Esophagus squamous epithelium (tissue), 5 donors: ENCODE measurements at places on chromosomes 5 and 9.

- DNase-seq: no peak
Measured at GRCh38 chr5:136563489-136563888, 198.1 kb upstream of the TRPC7 start.

DNA sequence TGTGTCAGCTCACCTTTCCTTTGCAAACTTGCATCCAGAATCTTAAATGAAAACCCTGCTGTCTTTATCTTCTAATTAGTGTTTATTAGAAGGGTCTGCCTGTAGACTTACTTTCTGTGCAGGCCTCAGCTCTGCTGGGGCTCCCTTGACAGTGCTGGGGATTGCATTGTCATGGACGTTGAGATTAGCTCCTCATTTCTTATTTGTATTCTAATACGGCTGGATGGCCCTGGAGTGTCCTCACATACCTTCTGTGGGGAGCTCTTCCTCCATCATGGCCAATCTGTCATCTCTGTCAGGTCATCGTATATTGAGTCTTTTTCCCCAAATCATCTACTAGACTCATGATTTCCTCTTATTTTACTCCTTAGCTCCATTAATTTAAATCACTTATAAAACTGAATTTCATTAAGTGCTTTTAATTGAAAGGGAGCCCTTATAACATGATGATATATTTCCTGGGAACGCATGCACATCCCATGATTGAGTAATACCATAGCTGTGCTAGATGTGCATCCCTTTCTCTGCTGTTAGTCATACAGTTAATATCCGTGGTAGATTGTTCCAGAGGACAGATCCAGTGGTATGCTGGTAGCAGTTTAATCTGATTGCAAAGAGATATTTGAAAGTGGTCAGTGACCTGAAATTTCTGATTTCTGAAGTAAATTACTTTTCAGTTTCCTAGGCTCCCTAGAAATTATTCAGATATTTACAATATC is 61.6 kb downstream of the ICE1 start:
- no peak for DNase-seq

- DNase-seq: no peak
Measured at GRCh38 chr5:7910738-7911428, 41.9 kb downstream of the MTRR start.

DNA sequence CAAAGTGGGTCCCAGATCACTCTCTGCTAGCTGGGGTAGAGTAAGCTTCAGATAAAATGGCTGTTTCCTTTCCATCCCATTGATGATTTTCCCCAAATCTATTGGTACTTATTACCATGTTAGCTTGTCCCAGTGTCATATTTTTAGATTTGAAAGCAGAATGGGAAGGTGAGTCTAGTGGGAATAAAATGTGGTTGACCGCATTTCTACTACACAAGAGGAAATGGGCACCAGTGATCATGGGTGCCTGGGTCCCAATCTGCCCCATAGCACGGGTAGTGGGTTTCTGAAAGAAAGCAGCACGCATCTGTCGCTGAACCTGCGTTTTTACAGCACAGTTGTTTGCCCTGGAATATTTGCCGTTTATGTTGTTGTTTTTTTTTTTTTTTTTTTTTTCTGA is 20.1 kb downstream of the DAPK1 start:
- DNase-seq: no peak

GRCh38 chr5:144333336-144333920 is 162.8 kb downstream of the KCTD16 start:
- DNase-seq: no peak

DNA sequence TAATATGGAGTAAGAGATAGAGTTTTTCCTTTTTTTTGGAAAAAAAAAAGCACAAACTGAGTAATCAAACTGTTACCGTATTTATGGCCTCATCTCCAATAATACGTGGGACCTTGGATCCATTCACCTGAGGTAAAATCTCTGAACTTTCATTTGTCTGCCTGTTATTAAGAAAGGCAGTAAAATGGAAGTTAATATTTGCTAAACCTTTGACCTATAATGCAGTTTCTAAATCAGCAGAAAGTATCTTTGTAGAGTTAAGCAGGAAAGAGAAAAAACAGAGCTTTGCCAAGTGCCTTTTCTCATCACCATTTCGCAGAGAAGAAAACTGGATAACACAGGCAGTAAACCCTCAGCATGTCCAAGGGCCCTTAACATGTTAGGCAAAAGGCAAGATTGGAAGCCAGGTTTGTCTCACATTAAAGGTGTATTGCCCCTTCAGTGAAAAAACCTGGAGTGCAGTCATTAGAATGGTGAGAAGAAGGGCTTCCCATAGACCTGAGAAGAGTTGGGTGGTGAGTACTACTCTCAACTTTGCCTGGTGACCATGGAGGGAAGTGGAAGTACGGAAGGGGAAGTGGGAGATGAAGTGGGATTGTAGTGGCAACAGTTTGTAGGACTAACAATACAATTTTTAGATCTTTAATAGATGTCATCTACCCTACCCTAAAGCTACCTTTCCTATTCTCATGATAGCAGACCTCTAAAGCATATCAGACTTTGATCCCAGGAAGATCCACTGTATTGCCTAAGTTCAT is 65.4 kb upstream of the GRAMD2B start:
- no peak for DNase-seq

GRCh38 chr9:78865737-78866136 is 568.8 kb downstream of the PSAT1 start:
- no peak for DNase-seq

- no peak for DNase-seq
Measured at GRCh38 chr9:33785914-33786313, 9.4 kb upstream of the PRSS3 start.

DNA sequence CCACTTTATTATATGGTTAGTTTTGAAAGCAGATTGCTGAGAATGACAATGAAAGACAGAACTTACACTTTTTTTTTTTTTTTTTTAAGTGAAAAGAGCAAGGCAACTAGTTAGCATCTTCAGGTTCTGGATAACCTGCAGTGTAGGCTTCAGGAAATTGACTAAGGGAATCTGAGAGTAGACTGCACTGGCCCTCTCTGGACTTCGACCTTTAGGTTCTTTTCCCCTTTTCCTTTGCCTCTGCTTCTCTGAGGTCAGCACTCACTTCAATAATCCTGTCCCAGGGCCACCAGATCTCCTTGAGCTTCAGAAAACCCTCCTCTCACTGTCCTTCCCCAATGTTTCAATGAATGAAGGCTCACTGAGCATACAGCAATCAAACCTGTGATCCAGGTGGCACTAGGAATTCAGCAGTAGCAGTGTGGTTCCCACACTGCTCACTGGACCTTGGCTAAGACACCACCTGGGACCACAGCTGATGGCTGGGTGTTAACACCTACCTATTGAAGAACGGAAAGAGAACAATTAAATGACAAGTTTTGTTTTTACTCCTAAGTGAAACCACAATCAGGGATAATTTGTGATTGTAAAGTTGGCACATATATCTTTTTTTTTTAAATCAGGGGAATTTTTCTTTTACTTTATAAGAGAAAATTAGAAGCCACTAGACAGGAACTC is 85.8 kb upstream of the IL6ST start:
- DNase-seq: no peak

DNA sequence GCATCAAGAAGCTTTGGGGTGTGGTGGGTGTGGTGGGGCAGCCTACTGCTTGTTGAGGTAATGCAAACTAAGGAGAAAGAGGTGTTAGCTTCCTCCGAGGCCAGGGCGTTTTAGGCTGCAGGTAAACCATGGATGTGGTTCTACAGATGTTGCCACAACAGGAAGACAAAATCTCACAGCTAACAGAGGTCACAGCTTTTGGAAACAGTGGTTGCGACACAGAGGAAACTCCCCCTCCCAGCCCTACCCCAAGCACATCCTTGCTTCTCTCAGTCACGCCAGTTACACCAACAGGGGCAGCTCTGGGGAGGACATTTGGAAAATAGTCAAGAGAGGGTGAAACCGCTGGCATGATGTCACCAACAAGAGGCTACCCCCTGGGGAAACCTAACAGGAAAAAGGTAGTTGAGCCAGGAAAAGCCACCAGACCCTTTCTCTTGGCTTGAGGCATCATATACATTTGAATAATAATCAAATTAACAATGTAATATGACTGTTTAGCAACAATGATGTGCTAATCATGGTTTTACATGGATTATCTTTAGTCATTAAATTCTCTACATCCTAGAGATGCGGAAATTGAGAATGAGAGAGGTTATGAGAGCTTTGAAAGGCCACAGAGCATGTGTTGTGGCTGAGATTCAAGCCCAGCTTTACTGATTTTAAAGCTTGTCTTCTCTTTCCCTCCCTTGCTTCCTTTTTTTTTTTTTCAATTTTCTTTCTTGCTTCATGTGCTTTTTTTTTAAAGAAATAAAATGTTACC is 82.2 kb upstream of the IL12B start:
- DNase-seq: no peak

DNA sequence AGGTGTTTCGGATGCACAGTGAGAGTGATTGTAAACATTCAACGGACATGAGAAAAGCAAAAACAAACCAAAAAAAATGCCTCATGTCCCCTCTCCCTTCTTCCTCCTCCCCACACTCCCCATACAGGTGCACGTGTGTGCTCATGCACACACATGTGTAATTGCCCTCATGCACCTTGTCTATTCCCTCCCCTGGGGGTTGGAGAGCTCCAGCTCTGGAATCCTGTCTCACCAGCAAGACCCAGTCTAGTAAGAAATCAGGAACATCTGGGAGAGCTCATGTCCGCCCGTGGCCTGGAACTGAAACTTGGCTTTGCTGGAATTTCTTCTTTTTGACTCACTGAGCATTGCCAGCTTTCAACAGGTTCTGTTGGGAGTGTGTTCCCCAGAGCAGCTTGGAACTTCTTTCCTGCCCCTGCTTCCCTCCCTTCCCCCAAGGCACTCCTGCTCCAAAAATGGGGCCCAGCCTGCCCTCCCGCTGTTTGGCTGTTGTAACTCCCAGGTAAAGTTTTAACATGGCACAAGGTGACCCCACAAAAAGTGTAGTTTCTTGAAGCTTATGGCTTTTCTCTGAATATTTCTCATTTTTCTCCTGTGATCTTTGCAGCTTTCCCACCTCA is 190.1 kb downstream of the NR3C1 start:
- no peak for DNase-seq

GRCh38 chr9:34927061-34927460 is 31.0 kb upstream of the PHF24 start:
- DNase-seq: no peak

DNA sequence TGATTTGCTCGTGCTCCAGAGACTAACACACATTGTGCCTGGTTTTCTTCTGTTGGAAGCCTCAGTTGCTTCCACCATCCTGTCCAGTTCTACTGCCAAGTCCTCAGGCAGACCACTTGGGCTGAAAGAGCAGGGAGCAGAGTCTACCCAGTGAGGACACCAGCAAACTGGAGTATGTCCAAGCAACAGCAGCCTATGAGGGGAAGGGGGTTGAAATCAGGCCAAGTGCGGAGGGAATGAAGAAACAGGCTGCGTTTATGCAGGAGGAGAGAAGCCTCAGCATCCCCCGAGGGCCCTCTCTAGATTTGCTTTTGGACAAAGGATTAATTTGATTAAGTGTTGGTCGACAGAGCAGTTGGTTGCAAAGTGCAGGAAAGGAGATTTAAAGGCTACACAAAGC is 14.5 kb downstream of the DOCK2 start:
- no peak for DNase-seq

GRCh38 chr9:109986521-109986991 is 206.6 kb downstream of the PALM2AKAP2 start:
- no peak for DNase-seq

DNA sequence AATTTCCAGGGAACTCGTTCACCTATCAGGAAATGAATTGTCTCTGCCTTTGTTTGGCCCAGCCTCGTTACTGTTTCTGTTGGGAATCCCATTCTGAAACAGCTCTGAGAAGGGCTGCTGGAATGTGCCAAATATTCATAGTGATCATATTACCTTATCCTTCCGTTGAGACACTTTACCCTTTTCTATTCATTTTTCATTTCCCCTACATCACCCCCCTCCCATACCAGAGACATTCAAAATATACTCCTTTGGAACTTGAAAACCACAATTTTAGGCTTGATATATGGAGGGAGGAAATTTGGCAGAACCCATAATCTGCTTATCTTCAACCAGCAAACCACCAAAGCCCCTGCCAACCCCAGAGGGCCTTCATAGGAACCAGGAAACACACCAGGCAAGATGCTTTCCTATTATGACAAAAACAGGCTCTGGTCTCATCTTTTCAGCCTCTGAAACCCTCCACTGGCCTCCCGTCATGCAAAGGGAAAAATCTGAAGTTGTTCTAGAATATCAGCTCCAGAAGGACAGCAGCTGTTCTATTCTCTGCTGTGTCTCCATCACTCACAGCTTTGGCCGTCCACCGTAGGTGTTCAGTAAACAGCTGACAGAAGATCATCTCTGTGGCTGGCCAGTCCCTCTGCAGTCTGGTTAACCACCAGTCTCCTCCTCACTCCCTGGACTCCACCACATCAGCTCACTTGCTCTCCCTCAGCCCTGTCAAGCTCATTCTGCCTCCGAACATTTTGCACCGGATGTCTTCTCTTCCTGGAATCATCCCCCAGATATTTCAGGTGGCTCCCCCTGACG is 217.2 kb upstream of the WWC1 start:
- no peak for DNase-seq

DNA sequence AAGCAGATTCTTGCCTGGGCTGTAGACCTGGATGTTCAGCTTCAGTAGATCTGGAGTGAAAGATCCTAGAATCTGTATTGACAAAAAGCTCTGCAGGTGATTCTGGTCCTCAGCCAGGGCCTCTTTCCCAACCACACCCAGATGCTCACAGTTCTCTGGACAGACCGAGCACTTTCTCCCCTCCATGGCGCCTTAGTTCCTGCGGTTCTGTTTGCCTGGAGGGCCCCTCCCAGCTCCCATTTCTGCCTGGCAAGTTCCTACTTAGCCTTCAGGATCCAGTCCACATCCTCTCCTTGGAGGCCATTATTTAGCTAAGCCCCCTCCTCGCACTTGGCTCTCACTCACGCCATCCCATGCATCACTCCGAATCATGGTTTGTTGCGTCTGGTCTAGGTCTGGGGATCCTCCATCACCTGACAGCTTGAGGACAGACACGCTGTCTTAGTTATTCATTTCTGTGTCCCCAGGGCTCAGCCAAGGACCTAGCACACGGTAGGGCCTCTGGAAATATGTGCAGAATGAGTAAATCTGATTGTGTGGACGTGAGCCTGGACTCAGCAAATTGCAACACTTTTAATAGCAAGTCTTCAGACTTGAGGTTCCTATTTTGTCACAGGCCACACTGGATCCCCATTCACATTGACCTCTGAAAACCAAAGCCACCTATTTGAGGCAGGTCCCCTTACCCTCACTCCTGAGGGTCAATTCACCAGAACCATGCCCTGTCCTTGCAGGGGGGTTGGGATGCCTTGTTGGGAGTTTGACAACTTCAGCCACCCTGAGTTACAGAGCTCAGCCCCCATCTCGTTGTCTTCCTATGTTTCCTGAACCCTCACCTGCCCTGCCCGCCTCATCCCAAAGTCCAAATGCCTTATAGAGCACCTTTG is 50.7 kb downstream of the COL15A1 start:
- DNase-seq: no peak

GRCh38 chr9:115262952-115263351 is 145.0 kb upstream of the TNC start:
- no peak for DNase-seq

DNA sequence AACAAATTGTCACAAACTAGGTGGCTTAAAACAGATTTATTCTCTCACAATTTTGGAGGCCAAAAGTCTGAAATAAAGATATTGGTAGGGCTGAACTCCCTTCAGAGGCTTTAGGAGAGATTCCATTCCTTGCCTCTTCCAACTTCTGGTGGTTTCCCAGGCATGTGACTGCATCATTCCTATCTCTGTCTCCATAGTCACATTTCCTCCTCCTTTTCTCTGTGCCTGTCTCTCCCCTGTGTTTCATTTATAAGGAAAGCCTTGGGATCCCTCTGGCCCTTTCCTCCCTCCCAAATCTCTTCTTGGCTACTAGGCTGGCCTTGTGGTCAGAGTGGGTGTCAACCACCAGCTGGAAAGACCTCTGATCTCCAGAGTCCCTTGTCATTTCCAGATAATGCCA is 78.2 kb downstream of the SNX18 start:
- DNase-seq: no peak
